ENCODE measurements at places on chromosomes 3 and 15.

DNA sequence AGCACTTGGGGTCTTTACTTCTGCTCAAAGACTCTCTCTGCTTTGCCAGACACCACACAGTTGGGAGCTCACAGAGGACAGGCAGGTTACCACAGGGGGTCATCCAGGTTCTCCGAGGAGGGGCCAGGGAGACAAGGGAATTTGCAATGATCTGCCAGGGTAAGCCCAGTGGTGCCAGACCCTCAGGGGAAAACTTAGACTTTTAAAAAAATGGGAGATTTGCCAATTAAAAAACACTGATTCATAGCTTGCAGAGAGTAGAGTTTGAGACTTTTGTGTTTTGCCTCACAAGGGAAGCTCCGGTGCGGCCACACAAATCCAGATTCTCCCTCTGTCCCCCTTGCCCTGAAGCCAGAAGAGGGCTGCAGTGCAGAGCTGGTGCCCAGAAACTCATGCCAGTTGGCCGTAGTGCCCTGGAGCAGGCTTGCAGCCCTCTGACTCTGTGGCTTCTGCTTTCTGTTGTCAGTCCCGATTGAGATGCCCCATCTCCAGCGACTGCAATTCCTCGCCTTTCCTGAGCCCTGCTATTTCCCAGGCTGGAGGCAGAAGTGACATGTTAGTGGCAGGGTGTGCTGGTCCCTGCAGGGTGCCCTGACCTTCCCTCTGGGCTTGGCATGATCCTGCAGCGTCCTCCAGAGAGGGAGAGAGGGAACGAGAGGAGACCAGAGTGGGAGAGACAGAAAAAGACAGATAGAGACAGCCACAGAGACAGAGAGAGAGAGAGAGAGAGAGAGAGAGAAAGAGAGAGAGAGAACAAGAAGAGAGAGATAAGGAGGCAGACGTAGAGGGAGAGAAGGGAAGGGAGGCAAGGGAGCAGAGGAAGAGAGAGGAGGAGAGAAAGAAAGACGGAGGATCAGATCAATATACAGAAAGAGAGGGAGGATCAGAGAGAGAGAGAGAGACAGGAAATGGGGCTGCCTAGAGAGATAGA is 46.0 kb downstream of the RHCG start:
- DNase-seq: no peak

- no peak for DNase-seq
Observed at GRCh38 chr15:78987556-78988360, 42.9 kb upstream of the CTSH start.

- DNase-seq: no peak
Observed at GRCh38 chr15:56339594-56339993, 25.6 kb upstream of the TEX9 start.

GRCh38 chr15:83992324-83993031 is 243.1 kb upstream of the GOLGA6L4 start:
- no peak for DNase-seq

DNA sequence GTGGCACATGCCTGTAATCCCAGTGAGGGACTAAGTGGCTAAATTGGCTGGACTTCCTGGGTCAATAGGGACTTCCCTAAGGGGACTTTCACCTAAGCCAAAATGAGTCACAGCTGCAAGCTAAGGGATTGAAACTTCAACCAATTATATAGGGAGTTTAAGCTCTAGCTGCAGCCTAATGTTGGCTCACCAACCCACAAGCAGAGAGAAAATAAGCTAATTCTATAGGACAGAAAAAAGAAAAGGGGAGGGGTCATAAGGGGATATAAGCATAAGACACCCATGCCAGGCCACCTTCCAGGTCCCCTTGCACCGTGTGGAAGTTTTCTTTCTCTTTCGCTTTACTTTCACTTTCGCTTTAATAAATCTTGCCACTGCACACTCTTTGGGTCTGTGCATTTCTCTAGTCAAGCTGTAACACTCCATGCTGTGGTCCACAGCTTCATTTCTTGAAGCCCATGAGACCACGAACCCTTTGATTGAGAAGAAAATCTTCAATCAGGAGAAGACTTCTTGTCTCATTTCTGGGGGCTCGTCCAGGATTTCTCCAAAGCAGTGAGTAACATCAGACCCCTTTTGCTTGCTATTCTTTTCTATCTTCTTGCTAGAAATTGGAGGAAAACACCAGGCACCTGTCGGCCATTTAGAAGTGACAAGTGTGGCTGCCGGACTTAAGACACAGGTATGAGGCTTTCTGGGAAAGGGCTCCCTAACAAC is 192.3 kb downstream of the IGSF11 start:
- DNase-seq: no peak

GRCh38 chr3:13019243-13020095 is 53.8 kb downstream of the IQSEC1 start:
- DNase-seq: no peak

- DNase-seq: no peak
Observed at GRCh38 chr15:27707257-27707656, 391.9 kb downstream of the OCA2 start.

DNA sequence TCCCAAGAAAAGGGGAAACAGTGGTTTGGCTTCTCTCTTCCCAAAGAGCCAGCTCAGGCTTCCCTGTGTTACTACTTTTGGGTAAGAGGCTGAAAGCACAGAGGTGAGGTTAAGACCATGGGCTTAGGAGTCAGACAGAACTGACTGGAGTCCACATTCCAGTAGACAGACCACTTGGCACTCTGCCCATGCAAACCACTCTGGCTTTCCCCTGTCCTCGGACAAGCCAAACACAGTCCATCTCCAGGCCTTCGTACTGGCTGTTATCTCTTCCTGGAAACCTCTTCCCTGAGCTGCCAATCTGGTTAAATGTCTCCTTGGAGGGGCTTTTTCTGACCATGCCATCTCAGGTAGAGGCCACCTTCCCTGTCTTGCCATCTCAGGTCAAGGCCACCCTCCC is 53.1 kb upstream of the FAM3D start:
- DNase-seq: no peak

DNA sequence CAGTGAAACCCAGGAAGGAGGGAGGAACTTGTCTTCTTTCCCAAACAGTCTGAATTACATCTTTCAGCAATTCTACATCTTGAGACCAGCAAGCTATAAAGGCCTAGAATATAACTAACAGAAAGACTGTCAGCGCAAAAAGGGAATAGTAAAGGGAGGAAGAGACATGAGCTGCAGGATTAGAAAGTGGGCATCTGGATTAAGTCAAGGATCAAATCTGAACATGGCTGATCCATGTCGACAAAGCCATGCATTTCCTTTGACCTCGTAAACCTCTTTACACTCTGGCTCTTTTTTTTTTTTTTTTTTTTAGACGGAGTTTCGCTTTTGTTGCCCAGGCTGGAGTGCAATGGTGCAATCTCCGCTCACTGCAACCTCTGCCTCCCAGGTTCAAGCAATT is 35.4 kb upstream of the KCNMB3 start:
- DNase-seq: no peak

DNA sequence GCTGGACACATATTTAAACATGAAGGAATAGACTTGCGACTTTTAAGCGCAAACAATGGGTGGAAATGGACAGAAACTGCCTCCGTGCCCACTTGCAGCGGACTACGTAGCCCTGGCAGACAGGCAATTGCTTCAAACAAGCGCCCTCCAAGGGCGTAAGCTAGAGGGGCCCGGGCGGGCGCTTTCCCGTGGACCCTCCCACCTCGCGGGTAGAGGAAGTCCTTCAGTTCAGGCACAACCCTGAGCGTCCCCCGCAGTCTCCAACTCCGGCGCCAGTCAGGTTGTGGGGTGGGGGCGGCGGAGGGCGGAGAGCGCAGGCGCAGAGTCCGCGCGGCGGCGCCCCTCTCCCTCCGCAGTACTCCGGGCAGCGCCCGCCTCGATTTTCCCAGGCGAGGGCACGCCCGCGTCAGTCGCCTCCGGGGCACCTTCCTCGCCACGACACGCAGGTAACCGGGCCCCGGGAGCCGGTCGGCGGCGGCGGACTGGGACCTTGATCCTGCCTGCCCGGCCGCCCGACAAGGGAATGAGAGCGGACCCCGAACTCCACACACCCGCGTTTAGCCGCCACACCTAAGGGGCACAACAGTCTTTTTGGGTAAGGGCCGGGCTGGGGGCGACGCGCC is at the start of gene SLC35G2:
Gene SLC35G2, plus strand, starts transcription at position 358 of the 623 bp plus-strand sequence. CDS start 35,335 bp downstream, outside the sequence.
- peak; percentile 8 for DNase-seq

DNA sequence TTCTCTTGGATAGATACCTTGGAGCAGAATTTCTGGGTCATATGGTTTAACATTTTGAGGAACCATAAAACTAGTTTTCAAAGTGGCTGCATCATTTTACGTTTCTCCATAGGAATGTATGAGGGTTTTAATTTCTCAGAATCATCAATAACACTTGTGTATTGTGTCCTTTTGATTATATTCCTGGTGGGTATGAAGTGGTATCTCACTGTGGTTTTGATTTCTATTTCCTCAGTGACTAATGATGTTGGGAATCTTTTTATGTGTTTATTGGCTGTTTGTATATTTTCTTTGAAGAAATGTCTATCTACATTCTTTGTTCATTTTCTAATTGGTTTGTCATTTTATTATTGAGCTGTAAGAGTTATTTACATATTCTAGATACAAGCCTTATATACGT is 28.8 kb downstream of the CDIN1 start:
- no peak for DNase-seq

DNA sequence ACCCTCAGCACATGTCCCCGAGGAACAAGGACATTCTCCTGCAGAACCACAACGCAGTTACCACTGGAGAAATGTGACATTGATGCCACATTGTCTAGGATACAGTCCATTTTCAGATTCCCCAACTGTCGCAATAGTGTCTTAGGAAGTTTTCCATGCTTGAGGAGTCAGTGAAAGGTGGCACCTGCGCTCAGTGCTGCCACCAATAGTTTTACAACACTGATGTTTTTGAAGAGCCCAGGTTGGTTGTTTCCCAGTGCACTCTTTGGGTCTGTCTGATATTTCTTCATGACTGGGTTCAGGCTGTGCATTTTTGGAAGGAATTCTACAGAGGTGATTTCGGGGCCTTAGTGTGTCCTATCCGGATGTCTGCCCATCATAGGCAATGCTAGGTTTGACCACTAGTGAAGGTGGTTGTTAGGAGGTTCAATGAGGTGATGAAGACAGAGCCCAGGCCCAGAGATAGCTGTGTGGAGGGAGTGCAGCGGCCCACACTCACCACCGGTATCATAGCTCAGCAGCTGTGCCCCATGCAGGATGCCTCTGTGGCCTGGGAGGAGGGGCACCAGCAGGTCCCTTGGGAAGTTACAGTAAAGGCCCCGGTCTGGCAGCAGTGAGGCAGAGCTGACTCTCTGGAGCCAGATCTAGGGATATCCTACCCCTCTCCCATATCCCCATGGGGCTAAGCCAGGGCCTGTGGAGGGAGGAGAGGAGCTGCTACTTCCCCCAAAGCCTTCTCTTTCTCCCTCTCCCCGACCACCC is 96.6 kb downstream of the DNAJB8 start:
- no peak for DNase-seq

GRCh38 chr3:18103591-18103990 is 321.5 kb downstream of the SATB1 start:
- DNase-seq: no peak

- DNase-seq: no peak
Observed at GRCh38 chr3:19347671-19348070, 199.4 kb downstream of the KCNH8 start.

DNA sequence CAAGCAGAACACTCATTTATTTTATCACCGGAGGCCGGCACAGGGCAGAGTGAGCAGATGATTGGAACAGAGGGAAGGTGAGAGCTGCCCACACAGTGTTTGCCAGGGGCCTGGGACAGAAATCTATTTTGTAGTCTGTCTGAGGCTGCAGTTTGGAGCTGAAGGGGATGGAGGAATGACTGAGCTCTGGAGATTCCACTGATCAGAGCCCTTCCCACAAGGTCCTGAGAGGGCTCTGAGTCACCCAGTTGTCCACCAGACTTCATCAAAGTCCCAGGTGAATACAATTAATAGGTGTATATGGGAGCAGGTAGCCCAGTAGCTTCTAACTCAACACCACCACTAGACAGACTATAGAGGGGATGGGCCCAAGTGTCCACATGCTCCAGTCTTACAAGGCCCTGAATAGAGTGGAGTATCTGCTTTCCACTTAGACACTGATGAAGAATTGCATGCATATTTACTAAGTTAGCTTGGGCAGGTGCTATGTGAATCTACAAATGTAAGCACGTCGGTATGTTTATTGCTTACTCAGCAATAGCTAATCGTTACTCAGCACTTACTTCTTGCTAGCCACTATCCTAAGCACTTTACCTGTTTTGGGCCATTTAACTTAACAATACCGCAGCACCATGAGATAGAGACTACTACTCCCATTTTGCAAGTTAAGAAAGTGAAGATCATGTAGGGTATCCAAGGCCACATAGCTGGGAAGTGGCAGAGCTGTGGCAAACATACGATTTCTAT is 2.7 kb upstream of the STARD5 start:
- no peak for DNase-seq

DNA sequence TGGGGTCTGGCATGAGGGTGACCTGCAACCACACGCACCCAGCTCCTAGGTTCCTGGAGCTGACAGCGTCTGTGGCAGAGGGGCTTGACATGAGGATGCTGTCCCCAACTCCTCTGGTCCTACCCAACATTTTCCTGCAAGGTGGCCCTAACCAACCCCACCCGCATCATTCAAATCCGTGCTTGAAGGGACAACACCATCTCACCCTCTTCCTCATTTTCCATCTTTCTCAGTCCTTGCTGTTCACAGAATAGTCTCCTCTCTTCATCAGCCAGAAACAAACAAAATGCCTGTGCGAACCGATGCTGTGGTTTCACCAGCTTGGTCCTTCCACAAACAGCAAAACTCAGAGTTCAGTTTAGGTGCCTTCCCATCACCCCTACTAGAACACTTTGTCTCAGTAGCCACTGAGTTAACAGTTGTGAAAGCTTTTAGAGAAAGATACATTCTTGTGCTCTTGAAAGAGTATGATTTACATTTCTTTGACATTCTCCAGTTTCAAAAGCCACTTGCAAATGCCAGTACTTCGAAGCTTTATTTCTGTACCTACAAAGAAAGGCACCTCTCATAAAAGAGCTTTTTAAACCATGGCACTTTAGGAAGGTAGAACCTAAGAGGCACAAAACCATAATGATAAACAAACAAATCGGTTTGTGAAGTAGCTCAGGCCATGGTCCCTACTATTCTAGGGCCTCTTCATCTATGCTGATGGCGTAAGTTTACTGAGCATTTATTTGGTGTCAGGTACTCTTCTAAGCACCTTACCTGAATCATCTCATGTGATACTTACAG is 360.1 kb downstream of the SHQ1 start:
- DNase-seq: no peak

- DNase-seq: no peak
Observed at GRCh38 chr15:46955576-46955975, 761.7 kb upstream of the SEMA6D start.
